Lung (tissue), 17 donors: ENCODE measurements at places on chromosomes 2 and 18. TPM values are rescaled to one million over a fixed set of nuclear protein-coding genes. Genes with fewer than 3 reads are reported as not detected.

- DNase-seq = no peak
These were observed 154.7 kb downstream of the RBM43 start for GRCh38 chr2:151106805-151107506.

DNA sequence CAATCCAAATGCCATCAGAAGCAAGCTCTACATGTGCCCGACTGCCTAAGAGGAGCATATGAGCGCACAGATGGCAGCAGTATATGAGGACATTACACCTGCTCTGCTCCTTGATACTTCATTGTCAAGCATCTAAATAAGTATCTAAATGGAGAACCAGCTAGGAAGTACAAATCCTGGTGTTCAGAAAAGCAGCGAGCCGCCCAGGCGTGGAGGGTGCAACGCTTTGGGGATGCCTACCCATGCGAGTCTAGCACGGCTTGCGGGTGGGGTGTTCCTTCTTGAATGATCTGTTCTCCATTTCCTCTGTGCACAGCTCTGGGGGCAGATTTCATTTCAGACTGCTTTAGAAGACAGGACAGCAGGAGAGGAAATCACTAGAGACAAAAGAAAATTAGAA, 63.0 kb upstream of the BCL2L11 start:
- no peak for DNase-seq

DNA sequence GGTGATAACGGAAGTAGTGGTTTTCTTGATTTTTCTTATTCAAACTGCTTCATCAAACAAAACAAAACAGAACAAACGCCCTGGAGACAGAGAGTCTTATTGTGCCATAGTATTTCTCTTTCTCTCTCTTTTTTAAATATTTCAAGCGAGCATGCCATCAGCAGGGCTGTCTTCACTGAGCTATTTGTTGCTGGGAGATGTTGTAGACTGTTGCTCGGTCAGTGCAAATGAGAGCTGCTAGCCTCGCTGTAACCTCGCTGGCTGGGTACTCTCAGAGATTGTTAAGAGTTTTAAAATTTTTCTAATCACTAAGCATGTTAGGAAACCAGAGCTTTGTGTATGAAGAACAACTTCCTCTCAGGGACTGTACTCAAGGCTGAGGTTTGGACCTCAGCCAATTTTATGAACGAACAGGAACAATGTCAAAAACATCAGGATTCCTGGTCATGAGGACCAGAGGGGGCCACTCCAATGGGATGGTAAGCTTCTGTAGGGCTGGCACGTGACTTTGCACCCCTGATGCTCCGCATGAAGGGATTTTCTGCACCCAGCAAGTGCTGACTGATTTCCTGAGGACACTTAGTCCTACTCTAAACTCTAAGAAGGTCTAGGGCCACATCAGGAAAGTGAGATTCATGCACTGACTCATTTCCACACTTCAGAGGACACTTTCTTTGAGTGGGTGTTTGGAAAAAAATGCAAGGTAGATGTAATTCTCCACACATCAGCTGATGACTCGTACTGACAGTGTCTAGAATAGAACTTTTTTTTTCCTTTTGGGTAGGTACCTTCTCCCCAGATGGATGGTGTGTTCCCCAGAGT, 59.8 kb upstream of the IL1R1 start:
- DNase-seq = peak; percentile 89

Gene ATG16L1
- 25.8 TPM for total RNA-seq

Gene THAP4
- 43.9 TPM for total RNA-seq
